Astrocyte (in vitro differentiated cells and primary cell): ENCODE measurements at places on chromosomes 12 and 14.
A peak's percentile ranks its signal among the peaks of the same experiment; 100 is the strongest.

DNA sequence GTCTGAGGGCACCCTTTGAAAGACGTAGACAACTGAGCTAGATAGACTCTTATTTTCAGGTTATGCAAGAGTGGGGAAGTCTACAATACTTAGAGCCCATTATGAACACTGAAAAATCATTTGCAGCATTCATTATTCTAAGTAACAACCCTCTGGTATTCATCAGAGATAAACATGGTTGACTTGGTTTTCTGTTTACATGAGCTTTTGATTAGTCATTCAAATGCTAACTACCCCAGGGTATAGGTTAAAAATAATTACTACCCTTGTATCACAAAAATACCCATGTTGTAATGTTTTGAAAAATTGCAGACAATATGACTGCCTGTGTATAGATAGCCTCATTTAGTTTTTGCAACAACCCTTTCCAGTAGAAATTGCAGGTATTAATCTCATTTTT lies 78.5 kb downstream of the PPFIBP1 start:
- no peak for DNase-seq

DNA sequence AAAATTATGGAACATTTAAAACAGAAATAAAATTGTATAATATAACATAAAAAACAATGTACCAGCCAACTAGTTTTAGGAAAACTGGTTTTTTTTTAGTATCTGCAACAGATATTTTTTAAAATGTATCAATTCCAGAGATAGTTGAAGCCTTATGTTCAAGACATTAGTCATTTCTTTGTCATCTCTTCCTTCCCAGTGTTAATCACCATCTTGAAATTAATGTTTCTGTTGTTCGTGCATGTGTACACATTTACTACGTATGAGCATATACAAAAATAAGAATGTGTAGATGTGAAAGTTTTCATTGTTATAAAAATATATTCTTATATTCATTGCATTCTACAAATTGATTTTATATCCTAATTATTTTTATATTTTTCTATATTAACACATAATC lies 1062.1 kb downstream of the SLC6A15 start:
- DNase-seq: no peak

GRCh38 chr12:65695113-65695865 lies 129.0 kb upstream of the HMGA2 start:
- peak; percentile 99 for DNase-seq

- DNase-seq: peak; percentile 11
These were observed 39.5 kb upstream of the LRIG3 start for GRCh38 chr12:58959639-58960300.

GRCh38 chr12:2004113-2004929 lies at the start of gene DCP1B:
DCP1B (minus strand) TSS chr12:2004457; CDS start chr12:2004431, 26 bp downstream.
- DNase-seq: peak; percentile 97

GRCh38 chr12:28543021-28543890 lies 353.0 kb downstream of the CCDC91 start:
- no peak for DNase-seq

- no peak for DNase-seq
These were observed 966.9 kb downstream of the NRXN3 start for GRCh38 chr14:79137045-79137430.

DNA sequence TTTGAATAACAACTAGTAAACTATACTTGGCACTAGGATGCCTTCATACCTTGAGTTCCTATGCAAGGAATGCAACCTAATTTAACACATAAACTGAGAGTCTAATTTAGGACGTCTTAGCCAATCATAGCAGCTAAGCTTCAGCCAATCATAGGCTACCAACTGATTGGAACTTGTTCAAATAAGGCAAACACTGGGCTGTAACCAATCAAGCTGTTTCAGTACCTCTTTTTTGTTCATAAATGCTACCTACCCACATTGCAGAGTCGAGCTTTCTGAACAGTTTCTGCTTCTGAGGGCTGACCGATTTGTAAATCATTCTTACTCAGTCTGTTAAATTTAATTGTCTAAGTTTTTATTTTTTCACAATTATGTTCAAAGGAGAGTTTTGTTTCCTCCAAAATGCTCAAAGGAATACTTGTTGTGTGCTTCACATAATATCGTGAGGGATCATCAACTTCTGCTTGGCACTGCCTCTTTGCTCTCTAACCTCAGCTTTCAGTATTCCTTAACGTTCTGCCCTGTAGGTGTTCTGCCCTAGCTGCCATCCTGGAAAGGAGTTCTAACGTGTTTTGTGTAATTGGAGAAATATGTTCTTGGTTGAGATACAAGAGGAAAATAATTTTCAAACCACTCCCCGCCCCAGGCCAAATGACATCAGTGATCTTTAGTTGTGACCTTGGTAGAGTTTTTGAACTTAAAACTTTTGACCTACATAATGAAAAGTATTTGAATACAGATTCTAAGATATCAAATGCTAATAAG lies 380.4 kb upstream of the MIS18BP1 start:
- DNase-seq: no peak

- DNase-seq: no peak
These were observed 178.9 kb upstream of the DYRK2 start for GRCh38 chr12:67469666-67470065.

DNA sequence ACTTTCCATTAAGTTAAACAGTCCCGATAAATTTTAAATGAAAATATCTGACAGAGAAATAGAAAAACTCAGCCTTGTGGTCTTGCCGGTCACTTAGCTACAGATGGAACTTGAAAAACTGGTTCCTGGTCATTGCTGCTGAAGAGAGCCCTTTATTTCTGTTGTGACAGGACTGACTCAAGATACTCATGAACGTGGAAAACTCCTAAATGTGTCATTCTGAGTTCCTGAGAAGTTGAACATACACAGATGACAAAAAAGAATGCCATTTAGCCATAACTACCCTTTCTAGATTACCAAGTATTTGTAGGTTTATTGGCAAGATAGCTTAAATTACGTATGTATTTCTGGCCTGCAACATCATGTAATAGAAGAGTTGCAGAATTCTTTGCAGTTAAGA lies 134.2 kb downstream of the HMGA2 start:
- no peak for DNase-seq

GRCh38 chr12:130955238-130955816 lies 1.6 kb downstream of the ADGRD1 start:
- DNase-seq: no peak

GRCh38 chr12:90262251-90262650 lies 553.6 kb upstream of the ATP2B1 start:
- DNase-seq: peak; percentile 38

DNA sequence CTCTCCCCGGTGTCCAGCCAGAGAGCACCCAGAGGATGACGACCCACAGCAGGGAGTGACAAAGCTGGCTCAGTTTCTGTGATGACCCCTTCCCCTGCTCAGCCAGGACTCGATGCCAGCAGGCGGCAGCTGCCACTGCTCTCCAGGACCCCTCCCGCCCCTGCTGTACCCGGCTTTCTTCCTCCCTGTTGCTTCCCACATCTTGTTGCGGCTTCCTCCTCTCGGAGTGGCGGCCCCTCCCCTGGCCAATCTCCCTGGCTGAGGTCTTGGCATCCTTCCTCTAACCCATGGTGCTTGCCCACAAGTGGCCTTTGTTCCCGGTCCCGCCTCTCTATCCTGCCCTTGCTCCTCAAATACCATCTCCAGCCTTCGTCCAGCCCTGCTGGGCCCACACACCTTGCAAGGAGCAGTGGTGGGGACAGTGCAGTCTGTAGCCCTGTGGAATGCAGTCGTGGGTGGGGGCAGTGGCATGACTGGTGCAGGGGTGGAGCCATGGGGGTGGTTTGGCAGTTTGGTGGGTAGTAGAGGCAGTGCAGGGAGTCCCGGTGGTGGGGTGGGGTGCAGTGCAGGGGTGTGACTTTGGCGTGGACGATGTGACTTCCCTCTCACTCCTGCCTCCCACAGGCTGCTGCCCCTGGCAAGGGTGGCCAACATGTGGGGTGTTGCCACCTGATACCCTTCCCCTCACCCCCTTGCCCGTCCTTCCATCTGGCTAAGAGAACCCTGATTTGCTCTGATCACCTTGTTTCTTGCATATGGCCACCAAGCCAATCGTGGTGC lies 16.3 kb upstream of the BEGAIN start:
- DNase-seq: no peak

DNA sequence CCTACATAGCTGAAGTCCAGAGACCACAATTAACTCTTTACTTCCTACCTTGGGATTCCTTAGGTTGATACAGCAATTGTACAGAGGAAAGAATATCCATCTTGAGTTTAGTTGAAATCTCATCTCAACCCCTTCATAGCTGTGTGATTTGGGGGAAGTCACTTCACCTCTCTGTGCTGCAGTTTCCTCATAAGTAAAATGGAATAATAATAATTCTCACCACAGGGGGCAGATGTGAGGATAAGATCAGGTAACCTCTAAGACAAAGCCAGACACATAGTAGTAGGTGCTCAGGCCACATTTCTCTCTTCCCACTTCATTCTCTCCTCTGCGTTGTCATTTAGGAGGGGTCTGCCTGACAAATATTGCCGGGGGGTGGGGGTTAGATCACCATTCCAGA lies 6.7 kb downstream of the FOXN4 start:
- DNase-seq: no peak

DNA sequence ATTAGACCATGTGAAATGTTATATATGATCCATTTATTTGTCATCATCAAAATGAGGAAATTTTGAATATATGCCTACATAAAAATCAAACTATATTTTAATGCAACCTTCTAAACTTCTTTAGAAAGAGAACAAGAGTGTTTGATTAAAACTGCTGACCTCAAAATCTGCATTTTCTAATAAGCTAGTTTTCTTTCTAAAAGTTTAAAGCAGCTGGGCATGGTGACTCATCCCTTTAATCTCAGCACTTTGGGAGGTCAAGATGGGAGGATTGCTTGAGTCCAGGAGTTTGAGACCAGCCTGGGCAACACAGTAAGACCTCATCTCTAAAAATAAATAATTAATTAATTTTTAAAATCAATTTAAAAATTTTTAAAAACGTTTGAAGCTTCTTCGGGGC lies 36.2 kb downstream of the GNPTAB start:
- no peak for DNase-seq

DNA sequence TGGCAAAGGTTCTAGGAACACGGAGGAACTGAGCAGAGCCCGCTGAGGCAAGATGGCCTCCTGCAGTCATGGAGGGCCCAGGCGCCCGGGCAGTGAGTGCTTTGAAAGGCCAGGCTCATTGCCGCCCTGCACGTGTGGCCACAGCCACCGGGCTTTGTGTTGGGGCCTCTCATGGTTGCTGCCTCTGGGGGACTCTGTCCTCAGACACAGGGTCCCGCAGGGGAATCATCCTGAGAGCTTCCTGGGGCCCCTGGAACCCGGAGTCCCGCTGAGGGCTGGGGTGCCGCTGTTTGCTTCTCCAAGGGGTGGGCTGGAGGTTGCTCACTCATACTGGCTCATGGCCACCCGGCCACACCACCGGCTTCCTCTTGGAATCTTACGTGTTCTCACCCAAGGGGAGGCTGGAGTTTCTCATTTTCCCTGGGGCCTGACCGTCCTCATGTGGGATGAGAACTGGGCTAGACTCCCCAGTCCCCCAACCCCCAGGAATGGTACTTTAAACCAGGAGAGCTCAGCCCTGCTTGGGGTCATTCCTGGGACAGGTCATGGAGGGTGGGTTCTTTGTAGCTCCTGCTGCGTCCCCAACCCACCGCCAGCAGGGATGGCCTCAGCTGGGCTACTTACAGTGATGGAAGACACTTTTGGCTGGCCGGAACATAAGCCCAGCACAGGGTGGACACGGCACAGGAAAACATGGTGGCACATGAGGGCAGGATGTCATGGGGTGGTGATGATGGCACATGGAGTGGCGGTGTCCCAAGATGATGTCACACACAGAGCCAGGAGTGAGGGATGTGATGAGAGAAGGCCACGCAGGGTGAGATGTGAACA lies 21.1 kb upstream of the LRTM2 start:
- no peak for DNase-seq

GRCh38 chr12:58396239-58396638 lies 454.9 kb downstream of the ATP23 start:
- DNase-seq: no peak

- no peak for DNase-seq
These were observed 288.0 kb downstream of the ERC1 start for GRCh38 chr12:1279050-1279449.

DNA sequence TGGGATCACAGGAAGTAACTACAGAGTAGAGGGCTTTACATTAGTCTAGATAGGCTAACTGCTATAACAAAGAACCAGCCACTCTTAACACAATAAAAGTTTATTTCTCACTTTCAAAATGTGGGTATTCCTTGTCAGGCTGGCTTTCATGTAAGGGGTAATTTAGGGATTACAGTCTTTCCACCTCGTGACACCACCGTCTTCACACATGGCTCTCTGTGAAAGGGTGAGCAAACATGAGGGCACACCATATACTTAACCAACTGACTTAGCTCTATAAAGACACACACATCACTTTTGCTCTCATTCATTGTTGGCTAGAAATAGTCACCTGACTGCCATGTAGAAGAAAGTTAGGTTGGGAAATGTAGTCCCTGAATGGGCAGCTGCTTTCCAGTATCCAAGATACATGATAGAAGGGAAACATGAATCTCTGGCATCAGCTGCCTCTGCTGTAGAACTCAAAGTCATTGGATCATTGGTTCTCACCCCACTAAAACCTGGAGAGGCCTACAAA lies 66.1 kb upstream of the CRY1 start:
- no peak for DNase-seq

GRCh38 chr12:12954356-12954755 lies 2.4 kb upstream of the GPRC5D start:
- peak; percentile 45 for DNase-seq
